Activated CD4-positive, alpha-beta T cell treated with anti-CD3 and anti-CD28 coated beads, Interleukin-2, amount 50 U/mL, for 1 hour (primary cell): ENCODE measurements at places on chromosomes 12 and 14.

GRCh38 chr14:24430143-24430681 is 458 bp downstream of the KHNYN start:
- no peak for DNase-seq

- no peak for DNase-seq
Observed at GRCh38 chr12:91219919-91220318, 37.3 kb upstream of the DCN start.

DNA sequence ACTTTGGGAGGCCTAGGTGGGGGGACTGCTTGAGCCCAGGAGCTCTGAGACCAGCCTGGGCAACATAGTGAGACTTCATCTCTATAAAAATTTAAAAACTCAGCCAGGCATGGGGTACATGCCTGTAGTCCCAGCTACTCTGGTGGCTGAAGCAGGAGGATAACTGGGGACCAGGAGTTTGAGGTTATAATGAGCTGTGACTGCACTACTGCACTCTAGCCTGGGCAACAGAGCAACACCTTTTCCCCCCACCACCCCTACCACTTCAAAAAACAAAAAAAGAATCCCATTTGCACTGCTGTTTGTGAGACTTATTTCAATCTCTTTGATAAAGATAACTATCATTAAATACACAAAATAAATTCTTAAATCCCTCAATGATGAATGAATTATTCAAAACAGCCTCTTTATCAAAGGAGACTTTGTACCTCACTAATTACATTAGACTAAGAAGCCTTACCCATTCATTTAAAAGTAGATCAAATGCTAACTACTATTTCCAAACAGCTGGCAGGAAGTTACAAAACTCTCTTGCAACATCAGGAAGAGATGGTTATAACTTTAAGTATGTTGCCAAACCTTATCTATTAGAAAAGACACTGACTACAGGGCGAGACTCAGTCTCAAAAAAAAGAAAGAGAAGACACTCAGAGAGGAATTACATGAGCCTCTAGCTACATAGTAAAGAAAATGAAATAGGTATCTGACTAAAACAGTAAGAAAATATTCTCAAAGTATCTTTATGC is 14.7 kb downstream of the BLTP3B start:
- DNase-seq = no peak

- no peak for DNase-seq
Observed at GRCh38 chr12:54187075-54187474, 1.7 kb downstream of the SMUG1 start.

DNA sequence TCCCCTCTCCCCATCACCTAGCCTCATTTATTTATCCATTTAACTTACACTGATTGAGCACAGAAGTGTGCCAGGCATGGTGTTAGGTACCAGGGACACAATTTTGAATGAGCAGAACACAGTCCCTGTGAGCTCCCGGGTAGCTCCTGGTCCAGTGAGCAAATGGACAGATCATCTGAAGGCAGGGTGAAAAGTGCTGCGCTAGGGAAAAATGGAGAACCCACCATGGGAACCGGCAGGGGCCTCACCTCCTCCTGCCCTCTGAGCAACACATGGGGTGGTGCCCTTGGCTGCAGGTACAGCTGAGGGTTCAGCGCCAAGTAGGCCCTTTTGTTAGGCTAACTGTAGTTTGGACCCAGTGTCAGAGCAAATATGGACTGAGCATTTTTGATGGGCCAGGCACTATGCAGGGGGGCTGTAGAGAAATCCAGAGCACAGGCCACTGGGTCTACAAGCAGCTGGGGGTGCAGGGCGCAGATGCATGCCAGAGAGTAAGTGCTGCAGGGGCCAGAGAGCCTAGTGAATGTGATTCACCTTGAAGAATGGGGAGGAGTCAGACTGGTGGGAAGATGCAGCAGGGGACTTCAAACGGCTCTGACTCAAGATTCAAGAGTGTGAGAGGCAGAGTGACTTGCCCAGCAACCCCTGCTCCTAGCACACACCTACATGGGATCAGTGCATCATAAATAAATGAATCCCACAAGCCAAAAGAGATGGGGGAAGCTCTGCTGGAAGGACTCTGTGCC is 28.2 kb downstream of the LTBP2 start:
- no peak for DNase-seq

GRCh38 chr12:18446061-18446644 is 184.8 kb downstream of the PIK3C2G start:
- no peak for DNase-seq

GRCh38 chr12:80857311-80857710 is 80.4 kb downstream of the LIN7A start:
- no peak for DNase-seq

GRCh38 chr14:94509356-94509755 is at the start of gene SERPINA12:
TSS of gene SERPINA12 (minus strand) at chr14:94509469. CDS start at chr14:94498397, 11,072 bp downstream.
- no peak for DNase-seq

- no peak for DNase-seq
Observed at GRCh38 chr12:16218234-16218633, 59.3 kb downstream of the SLC15A5 start.

GRCh38 chr12:11804130-11804529 is 154.7 kb downstream of the ETV6 start:
- DNase-seq = no peak

- no peak for DNase-seq
Observed at GRCh38 chr14:91385697-91386096, 31.9 kb downstream of the CCDC88C start.

- no peak for DNase-seq
Observed at GRCh38 chr14:92570674-92571262, 57.2 kb downstream of the RIN3 start.

- DNase-seq = no peak
Observed at GRCh38 chr12:96274331-96274730, 80.2 kb downstream of the ELK3 start.

DNA sequence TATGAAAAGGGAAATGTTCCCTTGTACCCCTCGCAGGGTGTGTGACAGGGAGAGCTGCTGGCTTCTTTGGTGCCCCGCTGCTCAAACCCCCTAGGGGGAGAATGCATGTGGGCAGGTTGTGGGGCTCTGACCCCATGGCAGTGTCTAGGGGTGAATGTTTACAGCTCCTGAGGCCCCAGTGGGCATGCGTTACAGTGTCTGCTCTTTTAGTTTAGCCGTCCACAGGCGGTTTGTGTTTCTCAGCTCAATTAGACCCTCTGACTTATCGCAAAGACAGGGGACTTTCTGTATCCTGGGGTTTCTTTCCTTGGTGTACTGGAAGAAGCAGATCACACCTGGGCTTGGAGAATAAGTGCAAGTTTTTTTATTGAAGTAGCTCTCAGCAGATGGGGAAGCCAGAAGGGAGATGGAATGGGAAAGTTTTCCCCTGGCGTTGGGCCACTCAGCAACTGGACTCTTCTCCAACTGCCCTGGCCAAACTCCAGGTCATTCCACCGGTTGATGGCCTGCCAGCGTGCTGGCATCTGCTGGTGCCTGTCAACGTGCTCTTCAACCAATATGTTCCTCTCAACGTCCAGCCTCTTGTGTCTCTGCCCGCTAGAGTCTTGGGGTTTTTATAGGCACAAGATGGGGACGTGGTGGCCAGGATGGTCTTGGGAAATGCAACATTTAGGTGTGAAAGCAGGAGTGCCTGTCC is 720.9 kb downstream of the FSCB start:
- DNase-seq = no peak

DNA sequence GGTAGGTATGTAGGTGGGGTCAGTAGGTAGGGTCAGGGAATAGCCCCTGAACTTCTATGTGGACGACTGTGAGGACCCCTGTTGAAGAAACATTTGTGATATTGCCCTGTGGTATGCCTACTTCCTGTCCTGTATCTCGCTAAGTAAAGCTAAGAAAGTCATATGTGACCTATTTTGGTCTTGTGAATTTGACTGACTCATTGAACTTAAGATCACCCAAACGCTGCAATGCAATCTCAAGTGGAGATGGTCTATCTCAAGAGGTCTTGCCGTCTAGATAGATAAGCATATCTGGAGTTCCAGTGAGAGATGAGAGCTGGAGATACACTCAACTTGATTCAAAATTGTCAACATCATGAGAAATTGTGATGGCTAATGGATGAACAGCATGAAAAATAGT is 73.8 kb downstream of the TRAFD1 start:
- DNase-seq = no peak

DNA sequence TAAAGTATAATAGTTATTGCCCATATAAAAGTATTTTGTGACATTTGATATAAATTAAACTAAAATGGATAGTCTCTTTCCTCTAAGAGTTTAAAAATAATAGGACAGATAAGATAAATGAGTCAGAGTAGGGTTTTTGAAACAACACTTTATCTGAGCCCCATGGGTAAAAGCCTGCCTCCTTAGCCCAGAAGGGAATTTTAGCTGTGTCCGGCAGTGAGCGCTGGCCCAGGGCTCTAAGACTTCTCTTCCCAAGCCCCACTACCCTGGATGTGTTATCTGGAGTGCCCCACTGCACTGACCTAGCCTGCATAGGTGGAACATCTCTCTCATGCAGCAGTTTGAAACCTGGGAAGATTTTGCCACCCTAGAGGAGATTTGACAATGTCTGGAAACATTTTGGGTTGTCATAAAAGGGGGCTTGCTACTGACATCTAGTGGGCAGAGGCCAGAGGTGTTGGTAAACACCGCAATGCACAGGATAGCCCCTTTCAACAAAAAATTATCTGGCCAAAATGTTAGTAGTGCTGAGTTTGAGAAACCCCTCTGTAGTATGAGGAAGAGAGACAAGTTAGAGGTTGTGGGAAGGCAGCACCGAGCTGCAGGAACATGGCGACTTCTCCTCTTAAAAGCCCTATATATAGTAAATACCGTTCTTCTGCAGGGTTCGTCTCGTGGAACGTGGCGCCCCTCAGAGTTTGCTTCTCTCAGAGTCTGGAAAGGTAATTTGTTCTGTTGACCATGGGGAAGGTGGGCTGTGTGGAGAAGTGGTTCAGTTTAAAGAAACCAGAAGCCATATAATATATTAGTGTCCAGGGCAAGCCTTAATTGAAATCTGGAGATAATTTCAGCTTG is 29.3 kb upstream of the ATF1 start:
- DNase-seq = no peak

GRCh38 chr12:84508851-84509260 is 403.7 kb downstream of the SLC6A15 start:
- DNase-seq = no peak

DNA sequence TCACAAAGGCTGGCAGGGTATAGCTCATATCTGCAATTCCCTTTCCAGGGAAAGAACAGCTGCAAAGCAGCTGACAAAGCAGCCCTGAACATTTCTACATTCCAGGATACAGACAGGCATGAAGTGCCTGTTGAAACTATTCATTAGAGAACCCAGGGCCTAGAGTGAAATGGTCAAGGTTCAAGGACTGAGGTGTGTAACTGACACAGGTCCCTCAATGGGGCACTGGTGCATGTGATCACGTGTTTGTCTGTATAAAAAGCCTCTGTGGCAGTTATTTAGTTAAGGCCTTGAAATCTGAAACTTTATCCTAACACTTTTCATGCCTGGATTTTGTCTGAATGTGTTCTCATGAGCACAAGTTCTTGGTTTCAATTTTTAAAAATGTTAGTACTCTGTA is 47.1 kb downstream of the GIT2 start:
- no peak for DNase-seq

DNA sequence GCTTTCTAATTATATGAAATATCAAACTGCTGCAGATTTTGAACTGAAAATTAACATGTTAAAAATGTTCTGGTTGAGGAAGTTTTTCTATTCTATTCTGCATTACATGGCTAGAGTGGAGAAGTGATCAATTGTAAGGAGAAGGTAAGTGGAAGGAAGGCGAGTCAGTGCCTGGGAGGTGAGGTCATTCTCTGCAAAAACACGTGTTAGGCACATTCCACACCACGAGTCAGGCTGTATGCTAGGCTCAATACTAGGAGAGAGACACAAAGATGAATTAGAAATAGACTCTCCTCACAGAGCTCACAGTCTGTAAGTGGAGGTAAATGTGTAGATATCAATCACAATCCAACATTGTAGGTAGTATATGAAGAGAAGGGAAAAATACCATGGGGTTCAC is 194.1 kb downstream of the NOVA1 start:
- no peak for DNase-seq

GRCh38 chr12:52461693-52462092 is 9.7 kb upstream of the KRT6B start:
- no peak for DNase-seq

GRCh38 chr14:62894736-62895135 is 150.5 kb downstream of the KCNH5 start:
- DNase-seq = no peak

DNA sequence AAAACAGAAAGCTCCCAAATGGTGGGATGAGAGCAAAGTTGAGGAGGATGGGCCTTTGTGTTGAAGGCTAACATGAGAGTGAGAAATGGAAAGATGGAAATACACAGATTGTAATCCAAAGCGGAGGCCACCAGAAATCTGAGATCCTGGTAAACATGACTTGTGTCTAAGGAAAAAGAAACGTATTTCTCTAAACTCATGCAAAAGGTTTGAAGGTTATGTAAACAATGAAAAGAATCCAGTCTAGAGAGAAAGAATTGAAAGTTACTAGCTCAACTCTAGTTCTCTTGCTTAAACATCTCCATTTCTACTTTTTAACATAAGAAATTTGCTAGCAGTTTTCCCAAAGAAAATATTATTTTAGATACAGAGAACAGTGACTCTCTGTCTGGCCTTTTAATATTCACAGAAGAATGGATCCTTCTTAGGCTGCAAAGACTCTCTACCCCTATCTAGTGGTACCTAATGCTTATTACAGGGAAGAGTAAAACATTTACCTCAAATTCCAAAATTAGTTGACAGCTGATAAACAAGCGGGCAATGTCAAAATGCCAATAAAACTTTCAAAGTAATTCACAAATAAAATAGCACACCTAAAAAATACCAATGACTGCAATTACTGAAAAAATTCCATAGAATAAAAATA is 75.8 kb upstream of the SOX5 start:
- no peak for DNase-seq

DNA sequence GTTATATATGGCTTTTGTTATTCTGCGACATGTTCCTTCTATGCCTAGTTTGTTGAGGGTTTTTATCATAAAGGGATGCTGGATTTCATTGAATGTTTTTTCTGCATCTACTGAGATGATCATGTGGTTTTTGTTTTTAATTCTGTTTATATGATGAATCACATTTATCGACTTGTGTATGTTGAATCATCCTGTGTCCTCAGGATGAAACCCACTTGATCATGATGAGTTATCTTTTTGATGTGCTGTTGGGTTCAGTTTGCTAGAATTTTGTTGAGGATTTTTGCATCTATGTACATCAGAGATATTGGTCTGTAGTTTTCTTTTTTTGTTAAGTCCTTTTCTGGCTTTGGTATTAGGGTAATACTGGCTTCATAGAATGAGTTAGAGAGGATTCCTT is 291.2 kb downstream of the AKAP6 start:
- no peak for DNase-seq

DNA sequence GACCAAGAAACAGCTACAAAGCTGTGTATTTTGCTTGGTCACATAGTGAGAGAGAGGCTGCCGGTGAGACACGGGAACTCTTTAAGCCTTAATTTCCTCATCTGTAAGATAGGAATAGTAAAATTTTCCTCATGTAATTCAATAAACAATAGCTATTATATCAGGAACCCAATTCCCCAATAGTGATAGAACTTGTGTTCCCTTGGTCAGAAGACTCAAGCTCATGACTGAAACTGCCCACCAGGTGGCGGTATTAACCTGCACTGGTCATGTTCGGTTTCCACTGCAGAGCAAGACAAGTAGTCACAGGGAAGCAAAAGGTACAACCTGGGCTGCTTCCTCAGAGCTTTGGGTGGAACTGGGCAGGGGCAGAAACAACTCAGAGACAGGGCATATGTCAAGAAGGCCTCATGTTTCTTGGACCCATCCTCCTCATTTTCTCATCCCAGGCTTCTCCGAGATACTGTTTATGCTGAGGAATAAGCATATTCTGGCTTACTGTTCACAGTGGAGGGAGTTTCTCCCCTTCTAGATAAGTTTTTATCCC is 4.2 kb upstream of the AJUBA start:
- DNase-seq = peak; percentile 90

- DNase-seq = no peak
Observed at GRCh38 chr12:203462-204260, 10.3 kb downstream of the SLC6A12 start.
